Epithelial cell of proximal tubule (primary cell): ENCODE measurements at places on chromosomes 2 and 18.

DNA sequence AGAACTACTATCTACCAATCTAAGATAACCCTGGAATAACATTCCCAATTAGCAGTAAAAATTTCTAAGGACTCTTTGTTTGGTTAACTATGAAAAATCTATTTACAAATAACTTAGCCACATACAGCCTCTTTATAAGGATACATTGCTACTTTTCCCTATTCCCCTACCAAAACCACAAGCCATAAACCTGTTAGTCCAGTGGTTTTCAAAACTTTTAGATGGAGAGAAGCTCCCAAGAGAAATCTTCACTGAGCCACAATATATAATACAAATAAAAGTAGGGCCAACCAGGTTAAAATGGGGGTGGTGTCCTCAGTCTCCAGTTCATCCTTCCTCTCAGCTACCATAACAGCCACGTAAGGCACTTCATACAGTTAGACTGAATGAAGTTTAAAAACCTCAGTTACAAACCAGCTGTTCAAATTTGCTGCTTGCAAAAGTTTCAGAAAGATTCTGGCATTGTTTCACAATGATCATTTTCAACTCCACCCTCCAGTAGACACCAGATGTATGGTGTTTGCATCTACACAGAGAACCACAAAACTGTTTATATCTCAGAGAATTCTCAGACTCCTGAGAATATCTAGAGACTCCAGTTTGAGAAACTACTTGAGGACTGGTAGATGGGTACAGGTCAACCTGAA is 26.0 kb downstream of the SOS1 start:
- no peak for DNase-seq

- no peak for DNase-seq
Measured at GRCh38 chr18:66046032-66046602, 295.3 kb downstream of the CDH7 start.

- no peak for DNase-seq
Measured at GRCh38 chr2:62803961-62804360, 98.4 kb downstream of the EHBP1 start.

- DNase-seq: no peak
Measured at GRCh38 chr2:1864301-1864980, 120.1 kb upstream of the PXDN start.
